Glutamatergic neuron (in vitro differentiated cells): ENCODE measurements at places on chromosomes 2 and 18. TPM values are rescaled to one million over a fixed set of nuclear protein-coding genes. Genes with fewer than 3 reads are reported as not detected.

- no peaks in the 10 kb centered on the region for H3K4me1 ChIP-seq
- H3K27ac ChIP-seq, result no peak overlapping the region
- peaks cover 15% of the 10 kb centered on the region for H3K36me3 ChIP-seq
- DNase-seq, result no peak
These were observed 60.6 kb downstream of the RNF144A start for GRCh38 chr2:6977786-6978185.

- peaks cover 7% of the 10 kb centered on the region for H3K27me3 ChIP-seq
- H3K4me1 ChIP-seq, result peaks cover 6% of the 10 kb centered on the region
- DNase-seq, result no peak
- no peak overlapping the region for H3K27ac ChIP-seq
These were observed 88.8 kb downstream of the INHBB start for GRCh38 chr2:120434492-120435308.

DNA sequence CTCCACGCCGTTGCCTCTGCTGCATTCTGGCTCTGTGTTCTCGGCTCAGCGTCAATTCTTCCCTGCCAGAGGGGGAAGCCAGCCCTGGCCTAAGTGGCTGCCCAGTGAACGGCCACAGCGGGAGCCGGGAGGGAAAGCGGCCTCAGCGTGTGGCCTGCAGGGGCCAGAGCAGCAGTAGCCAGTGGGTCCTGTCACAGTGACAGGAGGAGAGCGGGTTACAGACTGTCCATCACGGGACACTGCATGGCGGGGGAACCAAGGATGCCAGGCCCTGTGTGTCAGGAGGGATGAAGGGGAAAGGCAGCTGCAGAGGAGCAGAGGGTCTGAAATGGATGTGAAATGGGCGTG lies 39.7 kb downstream of the PDIA6 start:
- DNase-seq, result no peak
- H3K4me3 ChIP-seq, result no peak overlapping the region
- peaks cover 3% of the 10 kb centered on the region for H3K27me3 ChIP-seq
- peaks cover 7% of the 10 kb centered on the region for H3K4me1 ChIP-seq
- no peak overlapping the region for H3K27ac ChIP-seq

Gene SP140
- total RNA-seq, result not detected

Gene SMAD2
- total RNA-seq, result 134 TPM

Gene TTC32
- 15.3 TPM for total RNA-seq

Gene CCDC121
- total RNA-seq, result 5.3 TPM
